ENCODE measurements at places on chromosomes 5 and 9.

DNA sequence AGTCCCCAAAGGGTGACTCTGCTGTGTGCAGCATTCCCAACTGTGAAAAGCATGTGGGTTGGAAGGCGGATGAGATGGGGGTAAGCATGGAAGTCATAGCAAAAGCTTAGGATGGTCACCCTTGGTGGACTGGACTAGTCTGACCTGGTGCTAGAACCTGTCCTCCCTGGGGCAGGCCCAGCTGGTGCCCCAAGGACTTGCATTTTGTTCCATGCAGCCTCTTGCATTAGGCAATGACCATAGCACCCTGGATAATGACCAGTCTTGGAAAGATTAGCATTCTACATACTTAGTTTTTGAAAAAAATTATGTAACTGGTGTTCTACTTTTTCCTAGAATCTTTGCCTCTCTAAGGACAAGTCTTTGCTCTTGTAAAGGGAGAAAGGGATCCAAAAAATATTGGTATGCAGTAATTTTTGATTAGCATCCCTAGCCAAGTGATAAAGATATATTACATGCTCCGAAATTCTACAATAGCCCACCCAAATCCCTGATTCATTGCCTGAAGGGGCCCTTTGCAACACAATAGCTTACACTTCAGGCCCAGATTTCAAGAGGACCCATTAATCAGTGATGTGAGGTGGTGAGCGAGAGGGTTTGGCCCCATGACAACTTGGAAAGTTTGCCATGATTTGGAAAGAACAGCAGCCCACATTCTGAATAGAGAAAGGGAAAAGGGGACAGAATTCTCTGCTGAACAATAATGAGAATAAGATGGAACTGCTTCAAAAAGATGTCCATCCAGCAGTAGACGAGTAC is 93.3 kb upstream of the CD180 start:
- DNase-seq = no peak

GRCh38 chr5:103424026-103424425 is 138.6 kb downstream of the NUDT12 start:
- no peak for DNase-seq

DNA sequence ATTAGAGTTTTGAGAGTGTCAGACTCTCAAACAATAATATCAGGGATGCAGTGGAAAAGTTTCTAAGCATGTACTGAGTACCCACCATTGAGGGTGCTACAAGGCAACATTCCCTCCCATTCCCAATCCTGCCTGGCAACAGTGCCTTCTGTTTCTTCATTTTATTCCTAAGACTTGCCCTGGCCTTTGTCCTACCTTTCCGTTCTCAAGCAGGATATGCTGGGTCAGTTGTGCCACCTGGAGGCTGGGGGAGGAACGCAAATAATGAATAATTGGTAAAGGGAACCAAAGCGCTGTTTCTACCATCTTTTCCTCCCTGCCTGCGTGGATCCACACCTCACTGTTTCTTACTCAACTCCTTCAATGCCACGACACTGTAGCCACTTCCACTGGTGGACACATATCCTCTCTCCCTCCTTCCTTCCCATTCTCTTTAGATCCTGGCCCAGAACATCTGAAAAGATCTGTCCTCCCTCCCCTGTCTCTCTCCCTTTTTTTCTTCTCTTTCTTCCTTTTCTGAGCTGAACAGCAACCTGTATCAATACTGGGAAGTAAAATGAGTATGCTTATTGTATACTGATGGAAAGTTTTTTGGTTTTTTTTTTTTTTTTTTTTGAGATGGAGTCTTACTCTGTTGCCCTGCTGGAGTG is 149.5 kb downstream of the C9orf152 start:
- DNase-seq = peak; percentile 32

DNA sequence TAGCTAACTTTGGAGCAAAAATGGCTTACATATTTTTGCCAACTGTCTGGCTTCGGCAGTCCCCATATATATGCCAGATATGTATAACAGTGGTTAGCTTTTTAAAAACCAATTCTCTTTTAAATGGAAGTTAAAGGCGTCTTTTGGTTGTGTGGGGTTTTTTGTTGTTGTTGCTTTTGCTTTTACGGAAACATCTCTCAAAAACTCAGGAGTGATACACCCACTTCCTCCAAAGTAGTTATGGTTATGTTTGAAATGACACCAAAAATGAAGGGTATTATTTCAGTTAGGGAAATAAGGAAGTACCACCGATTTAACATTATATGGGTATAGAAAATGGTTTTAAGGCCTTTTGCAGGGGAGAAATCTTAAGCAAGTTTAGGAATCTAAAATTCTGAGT is 2.3 kb downstream of the CNOT8 start:
- peak; percentile 81 for DNase-seq
